ENCODE measurements at places on chromosomes 2 and 18.
A peak's percentile ranks its signal among the peaks of the same experiment; 100 is the strongest.

- no peak for DNase-seq
Observed at GRCh38 chr18:56115071-56116015, 523.0 kb downstream of the TXNL1 start.

- DNase-seq, result no peak
Observed at GRCh38 chr18:34864836-34865497, 154.9 kb downstream of the DTNA start.

DNA sequence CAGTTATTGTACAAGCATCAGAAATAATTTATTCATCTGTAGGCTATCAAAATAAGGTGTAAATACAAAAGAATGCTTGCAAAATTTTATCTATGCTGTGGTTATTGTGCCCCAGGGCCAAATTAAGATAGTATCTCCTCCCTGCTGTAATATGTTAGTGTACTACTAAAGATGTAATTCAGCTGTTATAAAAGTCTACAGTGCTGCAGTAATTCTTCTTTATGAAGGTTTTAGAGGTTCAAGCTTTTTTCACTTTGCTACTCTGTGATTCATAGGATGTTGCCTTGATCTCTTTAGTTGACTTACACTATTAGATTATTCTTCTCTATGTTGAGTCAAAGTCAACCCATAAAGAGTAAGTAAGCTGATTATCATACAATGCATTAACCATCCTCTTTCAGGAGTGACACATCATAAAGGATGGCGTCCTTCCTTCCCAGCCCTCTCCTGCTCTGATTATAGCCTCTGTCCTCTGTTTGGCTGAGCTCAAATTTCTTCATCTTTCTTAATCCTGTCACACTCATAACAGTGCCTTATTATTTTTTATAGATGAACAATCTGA lies 29.3 kb upstream of the DYNAP start:
- DNase-seq, result no peak

GRCh38 chr2:105576440-105577241 lies 168.1 kb upstream of the NCK2 start:
- peak; percentile 44 for DNase-seq

GRCh38 chr2:113979191-113980128 lies 89.6 kb downstream of the ACTR3 start:
- peak; percentile 74 for DNase-seq

DNA sequence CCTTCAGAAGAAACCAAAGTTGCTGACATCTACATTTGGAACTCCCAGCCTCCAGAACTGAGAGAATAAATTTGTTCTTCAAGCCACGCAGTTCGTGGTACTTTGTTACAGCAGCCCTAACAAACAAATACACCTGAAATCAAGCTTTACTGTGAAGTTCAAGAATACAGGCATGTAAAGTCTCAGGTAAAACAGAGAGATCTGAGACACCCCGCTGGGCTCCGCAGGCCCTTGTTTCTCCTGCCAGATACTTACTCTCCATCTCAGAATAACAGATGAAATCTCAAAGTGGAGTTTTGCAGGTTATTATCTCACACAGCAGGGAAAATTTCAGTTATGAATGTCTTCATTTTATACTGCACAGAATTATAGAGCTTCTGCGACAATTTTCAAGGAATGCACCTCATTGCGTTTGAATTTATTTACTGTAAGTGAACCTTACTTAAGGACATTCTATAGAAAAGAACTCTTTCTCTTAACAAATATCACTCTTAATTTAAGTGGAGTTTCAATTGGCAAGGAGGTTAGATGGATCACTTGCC lies 492.4 kb upstream of the LRATD1 start:
- no peak for DNase-seq

- no peak for DNase-seq
Observed at GRCh38 chr2:103804013-103804412, 1042.2 kb downstream of the TMEM182 start.

- peak; percentile 79 for DNase-seq
Observed at GRCh38 chr2:202172439-202173211, 65.8 kb downstream of the SUMO1 start.

- DNase-seq, result no peak
Observed at GRCh38 chr2:240216167-240216566, 75.7 kb upstream of the OTOS start.

DNA sequence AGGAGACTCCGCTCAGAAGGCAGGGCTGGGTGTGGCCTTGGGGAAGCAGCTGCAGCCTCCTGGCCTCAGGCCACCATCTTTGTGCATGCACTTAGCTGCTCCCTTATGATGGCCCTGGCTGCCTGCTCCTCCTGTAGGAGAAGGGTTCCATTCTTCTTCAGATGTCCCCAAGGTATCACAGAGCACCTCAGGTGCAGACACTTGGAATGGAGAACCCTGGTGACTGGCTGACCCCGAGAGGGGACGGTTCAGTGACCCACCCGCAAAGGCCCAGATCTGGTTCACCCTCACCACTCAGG lies 9.6 kb downstream of the GPAT2 start:
- DNase-seq, result no peak

DNA sequence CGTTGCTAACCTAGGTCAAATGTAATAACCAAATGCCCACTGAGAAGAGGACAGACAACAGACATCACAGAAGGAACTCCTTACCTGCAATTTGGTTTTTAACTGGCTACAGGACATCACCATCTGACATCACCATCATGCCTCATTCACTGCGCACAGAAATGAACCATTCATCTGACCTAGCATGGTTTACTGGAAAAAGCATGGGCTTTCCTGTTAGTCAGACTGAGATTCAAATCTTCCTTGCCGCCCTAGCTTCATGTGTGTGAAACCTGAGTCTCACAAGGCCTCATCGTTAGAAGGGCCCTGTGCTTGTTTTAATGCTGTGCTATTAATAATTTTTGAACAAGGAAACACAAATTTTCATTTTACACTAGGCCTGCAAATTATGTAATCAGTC lies 1.1 kb upstream of the HIBCH start:
- DNase-seq, result peak; percentile 88

DNA sequence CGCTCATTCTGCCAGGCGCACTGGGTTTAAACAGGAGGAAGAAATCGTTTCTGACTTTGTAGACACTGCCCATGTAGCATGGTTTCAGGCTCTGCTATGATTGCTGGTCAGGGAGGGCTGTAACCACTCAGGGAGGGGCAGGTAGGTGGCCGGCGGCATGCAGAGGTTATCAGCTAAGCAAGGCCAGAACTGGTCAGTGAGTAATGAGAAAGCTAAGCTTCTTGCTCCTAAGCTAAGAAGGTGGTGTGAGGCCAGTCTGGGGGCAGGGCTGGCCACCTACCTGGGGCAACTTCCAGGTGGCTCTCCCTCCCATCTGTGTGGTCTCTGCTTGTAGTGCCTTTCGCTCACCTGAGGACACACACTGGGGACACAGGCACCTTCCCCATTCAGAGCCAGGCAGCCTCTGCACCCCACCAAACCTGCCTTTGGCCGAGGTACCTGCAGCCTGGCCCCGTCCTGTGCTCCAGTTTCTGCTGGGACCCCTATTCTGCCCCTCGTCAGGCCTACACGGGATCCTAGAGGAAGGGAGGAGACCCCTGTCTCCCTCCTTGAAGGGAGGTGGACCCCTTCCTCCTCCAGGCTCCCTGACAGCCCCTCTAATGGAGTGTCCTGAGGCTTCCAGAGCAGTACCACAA lies 195.9 kb downstream of the SEPTIN10 start:
- DNase-seq, result no peak

DNA sequence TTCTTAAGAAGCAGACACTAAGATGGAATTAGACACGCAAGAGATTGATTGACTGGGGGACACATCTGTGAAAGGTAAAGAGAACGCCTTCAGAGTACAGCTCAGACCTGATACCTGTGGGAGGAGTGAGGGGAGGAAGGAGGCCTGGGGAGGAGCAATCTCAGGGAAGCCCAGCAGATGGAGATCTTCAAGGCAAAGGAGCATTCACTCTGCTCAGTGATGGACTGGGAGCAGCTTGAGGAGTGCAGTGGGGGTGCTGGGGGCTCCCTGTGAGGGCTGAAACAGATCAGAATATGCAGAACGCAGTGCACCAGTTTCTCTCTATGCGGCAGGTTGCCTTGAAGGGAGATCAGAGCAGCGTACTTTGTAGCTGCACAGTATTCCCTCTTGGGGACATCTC lies 103.7 kb upstream of the ATP8B1 start:
- no peak for DNase-seq

DNA sequence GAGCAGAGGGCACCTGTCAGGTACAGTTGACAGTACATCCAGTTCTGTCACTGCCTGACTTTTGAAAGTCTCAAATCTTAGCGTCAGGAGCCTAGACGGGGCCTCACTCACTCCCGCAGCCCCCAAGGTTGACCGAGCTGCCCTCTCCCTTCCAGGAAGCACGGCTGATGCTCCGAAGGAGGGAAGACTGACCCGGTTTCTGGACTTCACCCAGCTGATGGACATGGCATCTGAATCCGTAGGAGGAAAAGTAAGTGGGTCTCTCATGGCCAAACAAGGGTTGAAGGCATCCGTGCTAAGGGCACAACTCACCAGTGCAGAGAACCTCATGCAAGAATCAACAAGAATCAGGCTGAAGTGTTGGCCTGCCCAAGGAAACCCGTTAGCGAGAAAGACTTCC lies 12.9 kb downstream of the ALLC start:
- no peak for DNase-seq

GRCh38 chr18:13455471-13455870 lies 236.9 kb downstream of the LDLRAD4 start:
- no peak for DNase-seq

DNA sequence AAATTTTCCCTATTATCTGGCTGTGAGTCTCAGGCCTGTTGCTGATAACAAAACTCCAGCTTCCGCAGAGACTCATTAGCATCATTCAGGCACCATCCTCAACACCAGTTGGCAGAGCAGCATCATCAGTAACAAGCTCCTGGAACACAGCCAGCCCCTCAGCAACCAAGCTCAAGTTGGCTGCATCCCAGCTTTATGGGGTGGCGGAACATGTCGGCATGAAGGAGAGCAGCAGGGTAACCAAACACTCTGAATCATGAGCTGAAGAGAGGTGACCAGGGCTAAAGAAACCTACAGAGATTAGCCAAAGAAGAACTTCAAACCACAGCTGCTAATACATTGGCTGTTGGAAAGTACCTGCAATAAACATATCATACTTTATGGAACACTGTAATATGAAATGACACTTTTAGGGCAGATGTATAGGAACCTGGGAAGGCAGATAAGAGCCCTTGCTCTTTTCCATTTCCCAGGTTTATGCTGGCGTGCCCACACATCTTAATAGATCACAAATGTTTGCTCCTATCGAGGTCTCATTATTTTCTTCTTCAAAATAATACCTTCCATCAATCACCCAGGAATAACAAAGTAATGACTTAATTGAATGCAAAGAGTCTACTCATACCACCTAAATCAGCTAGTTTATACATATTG lies 63.8 kb downstream of the PDE11A start:
- no peak for DNase-seq

GRCh38 chr18:23894661-23895175 lies 119.8 kb upstream of the TTC39C start:
- DNase-seq, result no peak

GRCh38 chr18:46224181-46224775 lies 120.1 kb downstream of the HAUS1 start:
- DNase-seq, result peak; percentile 20
